ENCODE measurements at places on chromosomes 5 and 9. TPM values are rescaled to one million over a fixed set of nuclear protein-coding genes. Genes with fewer than 3 reads are reported as not detected.
A peak's percentile ranks its signal among the peaks of the same experiment; 100 is the strongest.

DNA sequence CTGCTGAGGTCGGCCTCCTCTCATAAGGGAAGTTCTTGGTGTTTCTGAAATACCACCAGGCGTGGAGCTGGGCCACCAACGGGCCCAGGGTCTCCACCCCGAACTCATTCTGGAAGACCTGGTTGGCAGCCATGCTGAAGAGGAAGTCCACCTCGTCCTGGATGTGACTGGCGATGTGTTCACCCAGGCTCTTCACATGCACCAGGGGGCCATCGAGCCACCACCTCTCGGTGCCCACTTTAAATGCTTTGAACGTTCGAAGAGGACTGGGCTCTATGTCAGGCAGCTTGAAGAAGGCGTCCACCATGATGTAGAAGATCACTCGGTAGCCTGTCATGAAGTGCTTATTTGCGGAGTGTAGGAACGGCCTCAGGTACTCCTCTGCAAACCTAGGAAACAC lies 15.1 kb downstream of the GLT6D1 start:
- no peaks in the 10 kb centered on the region for H3K27me3 ChIP-seq
- H3K36me3 ChIP-seq: no peaks in the 10 kb centered on the region
- H3K27ac ChIP-seq: no peak overlapping the region
- no peak for DNase-seq

- H3K4me1 ChIP-seq: peaks cover 31% of the 10 kb centered on the region
- no peak overlapping the region for H3K4me3 ChIP-seq
- DNase-seq: no peak
These were observed 760 bp upstream of the MAN1B1 start for GRCh38 chr9:137085920-137086530.

DNA sequence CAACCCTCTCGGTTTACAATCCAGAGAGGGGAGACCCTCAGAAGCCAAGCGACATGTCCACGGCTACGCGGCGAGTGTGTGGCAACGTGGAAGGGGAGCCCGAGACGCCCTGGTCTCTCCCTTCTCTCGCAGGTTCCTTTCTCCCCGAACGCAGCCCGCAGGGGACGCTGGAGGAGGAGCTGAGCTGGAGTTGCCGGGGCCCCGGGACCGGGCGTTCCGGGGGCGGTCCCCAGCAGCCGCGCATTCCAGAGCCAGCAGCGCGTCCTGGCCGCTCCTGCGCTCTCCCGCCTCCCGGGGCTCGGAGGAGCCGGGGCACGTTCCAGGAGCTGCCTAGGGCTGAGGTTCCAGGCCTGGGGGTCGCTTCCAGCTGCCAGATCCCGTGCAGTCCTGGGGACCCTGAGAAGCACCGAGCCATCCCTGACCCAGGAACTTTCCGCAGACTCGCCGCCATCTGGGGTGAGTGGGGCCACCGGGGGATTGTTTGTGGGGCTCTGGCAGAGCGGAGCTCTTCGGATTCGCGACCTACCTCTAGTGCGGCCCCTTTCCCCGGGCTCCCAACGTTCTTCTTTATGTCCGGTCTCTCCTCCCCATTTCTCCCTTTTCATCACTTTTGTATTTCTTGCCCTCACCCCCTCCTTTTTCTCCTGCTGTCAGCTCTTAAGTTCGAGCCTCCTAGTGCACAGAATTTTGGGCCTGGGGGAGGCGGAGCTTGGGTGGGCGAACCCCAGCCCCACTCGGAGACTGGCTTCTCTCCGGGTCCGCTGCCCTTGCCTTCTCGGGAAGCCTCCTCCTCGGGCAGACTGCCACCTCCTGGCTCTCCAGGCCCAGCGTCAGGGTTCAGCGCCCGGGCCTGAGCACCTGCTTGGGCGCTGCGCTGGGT lies at the start of gene SMIM3:
SMIM3 (plus strand) TSS at position 241 of the 880 bp plus-strand sequence. CDS start 16,684 bp downstream, outside the sequence.
- H3K4me3 ChIP-seq: peak within 1 kb of the TSS; percentile 80
- H3K36me3 ChIP-seq: no peaks in the 10 kb centered on the region
- peak; percentile 39 for DNase-seq
- peak within 1 kb of the TSS; percentile 52 for H3K27ac ChIP-seq
- H3K4me1 ChIP-seq: peaks cover 28% of the 10 kb centered on the region

GRCh38 chr9:136284311-136284710 lies 19.6 kb downstream of the CCDC187 start:
- no peaks in the 10 kb centered on the region for H3K4me1 ChIP-seq
- H3K4me3 ChIP-seq: no peak overlapping the region
- DNase-seq: no peak
- no peak overlapping the region for H3K27ac ChIP-seq
- no peaks in the 10 kb centered on the region for H3K27me3 ChIP-seq
- H3K36me3 ChIP-seq: no peaks in the 10 kb centered on the region

DNA sequence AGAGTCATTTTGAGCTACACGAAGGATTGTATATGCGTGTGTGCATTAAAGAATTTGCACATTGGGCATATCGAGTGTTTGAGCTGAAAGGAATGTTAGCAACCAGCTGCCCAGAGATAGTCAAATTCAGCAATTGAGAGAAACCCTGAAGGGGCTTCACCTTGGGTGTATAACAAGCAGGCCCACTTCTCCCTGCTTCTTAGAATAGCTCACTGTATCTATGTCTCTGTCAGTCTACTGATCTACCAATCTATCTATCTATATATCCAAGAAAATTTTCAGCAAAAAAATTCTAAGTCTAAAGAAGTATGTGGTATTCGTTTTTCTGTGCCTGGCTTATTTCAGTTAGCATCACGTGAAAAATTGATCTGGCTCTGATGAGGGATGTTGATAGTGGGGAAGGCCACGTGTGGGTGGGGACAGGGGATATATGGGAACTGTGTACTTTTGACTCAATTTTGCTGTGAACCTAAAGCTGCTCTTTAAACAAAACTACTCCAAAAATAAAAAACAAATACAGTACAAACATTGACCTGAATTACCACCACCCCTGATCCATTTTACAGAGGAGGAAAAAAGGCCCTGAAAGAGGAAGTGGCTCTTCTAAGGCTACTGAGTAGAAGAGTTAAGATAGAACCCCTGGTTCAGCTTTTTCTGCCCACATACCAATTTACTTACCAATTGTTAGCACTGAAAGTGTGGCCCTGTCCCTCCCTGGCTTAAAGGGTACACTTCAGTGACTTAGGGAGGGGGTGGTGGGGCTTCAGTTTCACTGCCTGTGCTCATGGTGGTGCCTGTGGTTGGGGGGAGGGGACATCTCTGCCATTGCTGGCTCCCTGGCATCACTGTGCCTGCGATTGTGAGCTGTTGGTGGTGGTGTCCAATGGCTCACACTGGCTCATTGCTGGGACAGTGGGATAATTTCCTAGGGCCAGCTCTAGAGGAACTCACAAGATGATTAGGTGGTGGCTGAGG lies 141.8 kb downstream of the DOCK2 start:
- no peak overlapping the region for H3K4me3 ChIP-seq

DNA sequence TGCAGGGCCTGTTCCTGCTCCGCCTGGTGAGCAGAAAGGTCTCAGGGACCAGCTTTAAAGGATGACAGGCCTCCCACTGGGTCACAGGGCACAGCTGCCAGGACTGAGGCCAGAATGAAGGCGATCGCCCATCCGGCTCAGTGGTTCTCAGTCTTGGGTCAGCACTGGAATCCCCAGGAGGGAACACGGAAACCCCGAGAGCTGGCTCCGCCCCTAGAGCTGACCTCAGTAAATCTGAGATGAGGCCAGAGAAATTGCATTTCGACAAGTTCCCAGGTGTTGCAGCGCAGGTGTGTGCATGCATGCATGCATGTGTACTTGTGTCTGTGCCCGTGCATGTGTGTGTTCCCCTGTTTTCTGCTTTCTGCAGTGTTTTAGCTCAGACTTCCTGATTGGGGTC lies 47.2 kb upstream of the KCNMB1 start:
- no peak for DNase-seq
- H3K4me3 ChIP-seq: no peak overlapping the region
- no peaks in the 10 kb centered on the region for H3K36me3 ChIP-seq
- no peak overlapping the region for H3K27ac ChIP-seq
- no peaks in the 10 kb centered on the region for H3K4me1 ChIP-seq

DNA sequence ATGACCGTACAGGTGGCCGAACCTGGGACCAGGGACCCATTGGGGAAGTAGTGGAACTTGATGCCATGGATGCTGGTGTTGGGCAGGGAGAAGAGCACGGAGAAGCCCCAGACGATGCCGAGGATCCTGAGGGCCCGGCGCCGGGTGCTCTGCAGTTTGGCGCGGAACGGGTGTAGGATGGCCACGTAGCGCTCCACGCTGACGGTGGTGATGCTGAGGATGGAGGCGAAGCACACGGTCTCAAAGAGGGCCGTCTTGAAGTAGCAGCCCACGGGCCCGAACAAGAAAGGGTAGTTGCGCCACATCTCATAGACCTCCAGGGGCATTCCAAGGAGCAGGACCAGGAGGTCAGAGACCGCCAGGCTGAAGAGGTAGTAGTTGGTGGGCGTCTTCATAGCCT lies 585 bp downstream of the NMUR2 start:
- no peaks in the 10 kb centered on the region for H3K27me3 ChIP-seq
- no peak overlapping the region for H3K27ac ChIP-seq
- no peaks in the 10 kb centered on the region for H3K4me1 ChIP-seq
- no peak for DNase-seq

DNA sequence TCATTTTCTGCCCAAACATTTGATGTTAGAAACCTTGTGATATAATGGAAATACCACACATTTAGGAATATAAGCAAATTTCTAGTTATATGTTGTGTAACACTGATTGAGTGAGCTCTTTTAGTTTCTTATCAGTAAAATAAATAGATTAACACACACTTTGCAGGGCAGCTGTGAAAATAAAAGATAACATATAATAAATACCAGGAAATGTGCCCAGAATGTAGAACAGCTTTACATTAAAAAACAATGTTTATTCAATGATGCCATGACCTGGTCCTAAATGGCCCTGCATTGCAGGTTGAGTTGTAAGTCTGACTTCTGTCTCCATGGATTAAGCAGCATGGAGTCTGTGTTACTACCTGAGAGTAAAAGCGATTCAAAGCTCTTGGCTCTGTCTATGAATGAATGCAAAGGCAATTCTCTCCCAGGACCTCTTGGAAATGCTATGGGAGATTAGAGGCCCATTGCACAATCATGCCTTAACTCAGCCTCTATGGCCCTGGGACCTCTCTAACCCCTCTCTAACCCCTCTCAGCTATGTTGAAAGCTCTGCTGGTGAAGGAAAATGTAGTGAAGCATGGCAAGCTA lies 296.0 kb upstream of the ACTBL2 start:
- H3K36me3 ChIP-seq: no peaks in the 10 kb centered on the region
- no peak for DNase-seq
- H3K27ac ChIP-seq: no peak overlapping the region
- no peaks in the 10 kb centered on the region for H3K27me3 ChIP-seq
- no peaks in the 10 kb centered on the region for H3K4me1 ChIP-seq

GRCh38 chr5:157908459-157908858 lies 49.5 kb upstream of the CLINT1 start:
- no peaks in the 10 kb centered on the region for H3K27me3 ChIP-seq
- DNase-seq: no peak
- H3K36me3 ChIP-seq: no peaks in the 10 kb centered on the region
- no peak overlapping the region for H3K27ac ChIP-seq
- no peaks in the 10 kb centered on the region for H3K4me1 ChIP-seq

DNA sequence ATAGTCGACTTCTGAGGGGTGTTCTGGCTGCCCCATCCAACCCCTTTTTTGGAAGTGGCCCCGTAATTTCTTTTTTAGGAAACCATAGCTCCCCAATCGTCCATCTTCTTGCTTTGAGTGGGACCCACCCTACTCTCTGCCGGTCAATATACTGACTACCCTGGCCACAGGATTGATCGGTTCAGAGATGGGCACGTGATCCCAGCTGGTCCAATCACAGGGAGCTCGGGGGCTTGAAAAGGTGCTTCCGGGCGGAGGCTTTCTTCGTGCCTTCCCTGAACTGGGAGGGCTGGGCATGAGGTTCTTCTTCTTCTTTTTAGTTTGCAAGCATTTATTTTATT lies 78.7 kb upstream of the SH3PXD2B start:
- H3K27me3 ChIP-seq: peaks cover 2% of the 10 kb centered on the region
- no peak for DNase-seq
- no peaks in the 10 kb centered on the region for H3K36me3 ChIP-seq
- no peak overlapping the region for H3K4me3 ChIP-seq
- no peak overlapping the region for H3K27ac ChIP-seq
- no peaks in the 10 kb centered on the region for H3K4me1 ChIP-seq

DNA sequence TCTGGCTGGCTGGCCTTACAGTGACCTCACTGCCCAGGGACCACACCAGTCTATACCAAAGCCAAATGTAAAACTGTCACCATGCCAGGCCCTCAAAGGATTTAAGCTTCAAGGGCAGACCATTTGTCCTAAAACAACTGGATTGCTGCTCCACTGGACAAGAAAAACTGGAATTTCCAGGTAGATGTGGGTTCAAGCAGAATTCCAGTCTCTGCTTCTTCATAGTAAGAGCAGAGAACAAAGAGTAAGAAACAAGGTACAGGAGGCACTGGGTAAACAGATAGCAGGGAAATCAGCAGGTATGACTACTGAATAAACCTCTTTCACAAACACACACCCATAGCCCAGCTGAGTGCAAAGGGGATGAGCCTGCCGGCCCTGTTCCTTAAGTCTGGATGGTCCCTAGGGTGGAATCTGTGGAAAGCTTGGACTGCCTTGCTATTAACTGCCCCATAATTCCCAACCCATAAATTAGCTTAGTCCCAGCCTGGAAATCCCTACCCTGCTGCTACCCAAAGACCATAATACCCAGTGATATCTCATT lies 5.5 kb downstream of the B4GALT1 start:
- H3K4me1 ChIP-seq: peaks cover 89% of the 10 kb centered on the region
- no peak for DNase-seq
- H3K27me3 ChIP-seq: no peaks in the 10 kb centered on the region
- peak overlapping the region; percentile 96 for H3K27ac ChIP-seq
- H3K36me3 ChIP-seq: no peaks in the 10 kb centered on the region

- no peaks in the 10 kb centered on the region for H3K4me1 ChIP-seq
- no peak for DNase-seq
- H3K4me3 ChIP-seq: no peak overlapping the region
- no peaks in the 10 kb centered on the region for H3K27me3 ChIP-seq
These were observed 157.1 kb downstream of the ZNF462 start for GRCh38 chr9:107020040-107020530.

GRCh38 chr9:96109680-96110351 lies 192.2 kb downstream of the HSD17B3 start:
- no peak for DNase-seq
- H3K27me3 ChIP-seq: peaks cover 10% of the 10 kb centered on the region
- no peak overlapping the region for H3K4me3 ChIP-seq
- H3K36me3 ChIP-seq: no peaks in the 10 kb centered on the region

GRCh38 chr5:95725071-95725820 lies 5.9 kb upstream of the RHOBTB3 start:
- H3K36me3 ChIP-seq: no peaks in the 10 kb centered on the region
- H3K27me3 ChIP-seq: peaks cover 30% of the 10 kb centered on the region
- no peak overlapping the region for H3K4me3 ChIP-seq
- no peak for DNase-seq

- no peak for DNase-seq
- H3K27me3 ChIP-seq: no peaks in the 10 kb centered on the region
- no peaks in the 10 kb centered on the region for H3K4me1 ChIP-seq
- H3K4me3 ChIP-seq: no peak overlapping the region
- no peaks in the 10 kb centered on the region for H3K36me3 ChIP-seq
These were observed 360.6 kb downstream of the PTPRD start for GRCh38 chr9:10252174-10252573.

- H3K27me3 ChIP-seq: no peaks in the 10 kb centered on the region
- DNase-seq: no peak
- H3K27ac ChIP-seq: no peak overlapping the region
- no peaks in the 10 kb centered on the region for H3K4me1 ChIP-seq
- no peak overlapping the region for H3K4me3 ChIP-seq
These were observed 79.6 kb downstream of the TLE4 start for GRCh38 chr9:79651251-79651795.

FYB1 gene
- total RNA-seq: 639 TPM

PCDHGA6 gene
- not detected for total RNA-seq

TCF7 gene
- total RNA-seq: 234 TPM

IL4 gene
- 2.1 TPM for total RNA-seq

IGIP gene
- 2.3 TPM for total RNA-seq

LMAN2 gene
- total RNA-seq: 77.9 TPM

All from CD4-positive, CD25-positive, alpha-beta regulatory T cell (primary cell).